ENCODE measurements at places on chromosomes 6 and 20.
A peak's percentile ranks its signal among the peaks of the same experiment; 100 is the strongest.

DNA sequence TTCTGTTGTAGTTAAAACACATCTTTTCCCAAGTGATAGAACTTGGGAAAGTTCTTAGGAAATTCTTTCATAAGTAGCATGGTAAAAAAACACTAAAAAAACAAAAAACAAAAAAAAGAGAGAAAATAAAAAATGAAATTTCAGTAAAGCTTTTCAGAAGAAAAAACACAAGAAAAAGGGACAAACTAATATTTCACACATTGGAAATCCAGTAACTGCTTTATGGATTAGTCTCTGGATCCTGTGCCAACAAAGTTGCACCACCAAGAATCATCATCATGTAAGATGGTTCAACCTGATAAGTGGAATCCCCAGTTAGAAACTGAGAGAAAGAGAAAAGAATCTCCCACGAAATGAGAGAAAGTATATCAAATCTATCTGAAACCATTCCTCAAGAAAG lies 144.2 kb downstream of the GMDS start:
- no peak for DNase-seq

GRCh38 chr20:31987744-31988143 lies 19.8 kb downstream of the XKR7 start:
- no peak for DNase-seq

DNA sequence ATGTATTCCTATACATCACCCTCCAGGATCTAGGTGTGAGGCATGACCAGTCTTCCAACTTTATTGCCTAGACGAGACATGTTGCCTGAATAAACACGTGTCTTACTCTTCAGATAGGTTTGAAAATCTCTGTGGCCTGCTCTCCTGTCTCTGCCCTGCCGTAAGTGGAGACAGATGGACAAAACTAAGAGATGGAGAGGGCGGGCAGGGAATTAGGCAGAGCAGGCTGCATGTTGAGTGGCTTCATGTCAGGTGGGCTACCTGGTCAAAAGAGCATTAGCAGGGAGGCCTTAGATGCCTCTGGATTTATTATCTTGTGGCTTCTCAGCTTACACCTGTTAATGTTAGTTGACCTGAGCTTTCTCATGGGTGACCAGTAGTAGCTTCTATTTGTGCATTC lies 59.0 kb upstream of the TULP4 start:
- no peak for DNase-seq

GRCh38 chr6:12175626-12176025 lies 114.5 kb upstream of the EDN1 start:
- no peak for DNase-seq

GRCh38 chr6:18823782-18824386 lies 436.7 kb downstream of the RNF144B start:
- no peak for DNase-seq

DNA sequence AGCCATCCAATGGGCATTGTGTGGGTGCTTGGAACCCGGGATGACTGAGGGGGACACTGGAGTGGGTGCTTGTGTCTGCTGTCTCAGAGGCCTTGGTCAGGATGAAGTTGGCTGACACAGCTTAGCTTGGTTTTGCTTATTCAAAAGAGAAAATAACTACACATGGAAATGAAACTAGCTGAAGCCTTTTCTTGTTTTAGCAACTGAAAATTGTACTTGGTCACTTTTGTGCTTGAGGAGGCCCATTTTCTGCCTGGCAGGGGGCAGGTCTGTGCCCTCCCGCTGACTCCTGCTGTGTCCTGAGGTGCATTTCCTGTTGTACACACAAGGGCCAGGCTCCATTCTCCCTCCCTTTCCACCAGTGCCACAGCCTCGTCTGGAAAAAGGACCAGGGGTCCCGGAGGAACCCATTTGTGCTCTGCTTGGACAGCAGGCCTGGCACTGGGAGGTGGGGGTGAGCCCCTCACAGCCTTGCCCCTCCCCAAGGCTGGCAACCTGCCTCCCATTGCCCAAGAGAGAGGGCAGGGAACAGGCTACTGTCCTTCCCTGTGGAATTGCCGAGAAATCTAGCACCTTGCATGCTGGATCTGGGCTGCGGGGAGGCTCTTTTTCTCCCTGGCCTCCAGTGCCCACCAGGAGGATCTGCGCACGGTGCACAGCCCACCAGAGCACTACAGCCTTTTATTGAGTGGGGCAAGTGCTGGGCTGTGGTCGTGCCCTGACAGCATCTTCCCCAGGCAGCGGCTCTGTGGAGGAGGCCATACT lies 49.4 kb downstream of the PYGB start:
- no peak for DNase-seq

DNA sequence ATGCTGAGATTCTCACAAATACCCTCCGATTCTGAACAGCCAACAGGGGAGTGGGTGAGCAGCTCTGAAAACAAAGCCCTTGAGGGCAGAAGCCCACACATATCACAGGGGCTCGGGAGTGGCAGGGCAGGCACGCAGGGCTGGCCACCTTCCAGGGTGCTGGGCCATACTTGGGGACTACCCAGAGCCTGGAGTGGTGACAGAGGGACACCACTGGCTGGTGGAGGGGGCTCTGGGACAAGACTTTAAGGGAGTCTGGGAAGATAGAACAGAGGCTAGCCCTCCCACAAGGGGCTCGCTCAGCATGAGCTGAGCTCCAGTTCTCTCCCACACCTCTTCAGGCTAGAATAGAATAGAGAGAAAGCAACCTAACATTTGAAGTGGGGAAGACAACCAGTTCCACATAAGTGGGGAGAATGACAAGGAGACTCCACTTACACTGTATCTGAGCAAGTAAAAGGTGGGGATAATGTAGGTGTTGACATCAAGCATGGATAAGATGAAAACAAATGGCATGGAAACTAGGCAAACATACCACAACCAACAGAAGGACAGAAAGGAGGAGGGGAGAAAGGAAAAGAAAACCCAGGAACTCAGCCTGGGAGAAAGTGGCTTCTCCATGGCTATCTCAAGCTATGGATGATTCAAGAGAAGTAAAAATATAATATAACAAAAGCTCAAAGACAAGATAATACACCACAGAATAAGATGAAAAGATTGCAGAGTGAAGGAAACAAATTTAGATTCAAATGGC lies 7.0 kb downstream of the PPIL1 start:
- DNase-seq, result no peak

DNA sequence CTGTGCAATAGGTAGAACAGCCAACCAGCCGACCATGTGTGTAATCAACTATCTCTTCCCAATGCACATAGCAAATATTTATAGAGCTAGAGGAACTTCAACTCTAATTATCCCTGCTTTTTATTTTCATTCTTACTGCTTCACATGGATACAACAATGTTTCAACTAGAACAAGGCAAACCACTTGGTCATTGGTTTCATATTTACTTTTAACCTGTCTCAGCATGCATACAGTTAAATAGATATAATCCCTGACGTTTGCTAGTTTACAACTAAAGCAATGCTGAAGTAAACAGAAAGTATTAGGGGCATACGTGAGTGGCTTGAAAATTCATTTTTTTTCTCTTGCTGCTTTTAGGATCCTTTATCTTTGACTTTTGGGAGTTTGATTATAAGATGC lies 318.5 kb upstream of the MAP3K7 start:
- DNase-seq, result no peak

GRCh38 chr20:58699623-58700107 lies 7.1 kb downstream of the NPEPL1 start:
- DNase-seq, result no peak

GRCh38 chr20:33796907-33797544 lies 14.1 kb upstream of the CHMP4B start:
- DNase-seq, result no peak

DNA sequence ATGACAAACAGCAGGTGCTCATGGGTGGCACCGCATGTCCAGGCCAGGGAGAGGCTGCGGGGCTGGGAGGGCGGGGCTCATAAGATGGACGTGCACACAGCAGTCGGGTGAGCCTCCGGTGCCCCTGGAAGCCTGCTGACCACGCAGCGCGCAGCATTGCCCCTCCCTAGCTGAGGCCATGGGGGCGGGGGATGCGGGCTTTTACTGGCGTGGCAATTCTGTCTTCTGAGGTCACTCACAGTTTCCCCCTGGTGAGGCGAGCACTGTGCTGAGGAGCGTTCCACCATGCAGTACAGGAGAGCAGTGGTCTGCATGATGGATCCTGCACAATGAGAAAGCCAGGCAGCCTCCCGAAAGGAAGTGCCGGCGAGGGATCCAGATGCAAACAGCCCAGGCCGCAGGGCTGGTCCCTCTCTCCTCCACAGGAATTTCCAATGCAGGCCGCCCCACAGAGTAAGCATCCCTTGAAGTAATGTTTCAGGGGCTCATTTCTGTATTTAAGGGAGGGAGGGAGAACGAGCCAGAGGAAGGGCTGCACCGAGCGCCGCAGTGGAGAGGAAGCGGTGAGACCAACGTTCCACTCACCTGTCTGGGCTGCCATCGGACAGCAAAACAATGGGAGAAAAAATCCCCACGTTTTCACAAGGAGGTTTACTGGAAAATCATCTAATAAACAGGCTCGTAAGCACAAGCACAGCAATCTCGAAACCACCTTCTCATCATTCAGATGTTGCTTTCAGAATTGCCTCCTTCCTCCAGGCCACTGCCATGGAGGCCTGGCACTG lies 56.0 kb downstream of the IRF4 start:
- DNase-seq, result peak; percentile 61

- DNase-seq, result no peak
These were observed 102.4 kb downstream of the ARID1B start for GRCh38 chr6:156879591-156879990.

All from activated T-helper 9 cell treated with anti-CD3 and anti-CD28 coated beads, Interleukin-2, amount 50 U/mL, for 16 hours (primary cell).